NAMALWA (cell line): ENCODE measurements at places on chromosomes 12 and 14.

DNA sequence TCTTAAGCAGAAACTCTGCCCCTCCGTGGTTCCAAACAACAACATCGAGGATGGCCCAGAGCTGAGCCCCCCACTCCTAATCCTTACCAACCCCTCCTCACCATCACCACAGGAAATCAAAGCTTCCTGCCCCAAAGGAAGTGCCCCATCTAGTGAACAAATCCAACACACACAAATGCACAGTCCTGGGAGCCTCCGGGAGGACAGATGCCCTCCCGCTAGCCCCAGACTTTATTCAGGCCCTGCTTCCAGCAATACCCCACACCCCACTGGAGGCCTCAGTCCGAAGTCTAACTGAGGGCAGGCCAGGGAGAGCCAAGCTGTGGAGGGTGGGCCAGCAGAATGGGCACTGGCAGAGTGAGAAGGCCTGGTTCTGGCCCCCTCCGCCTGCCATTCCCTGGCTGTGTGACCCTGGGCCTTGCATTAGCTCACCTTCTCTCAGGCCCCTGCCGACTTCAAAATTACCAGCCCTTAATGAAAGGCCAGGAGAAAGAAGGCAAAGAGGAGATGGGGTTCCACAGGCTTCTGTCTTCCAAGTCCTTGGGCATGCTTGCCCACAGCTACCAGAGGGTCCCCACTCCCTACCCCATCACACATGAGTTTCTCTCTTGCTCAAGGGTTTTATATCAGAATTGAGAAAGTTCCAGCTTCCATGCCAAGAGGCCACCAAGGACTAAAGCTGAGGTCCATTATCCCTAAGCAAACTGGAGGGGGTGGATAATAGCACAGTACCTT lies 2.3 kb downstream of the HDAC7 start:
- DNase-seq = no peak

- no peak for DNase-seq
Observed at GRCh38 chr12:85329913-85330312, 49.9 kb downstream of the ALX1 start.

DNA sequence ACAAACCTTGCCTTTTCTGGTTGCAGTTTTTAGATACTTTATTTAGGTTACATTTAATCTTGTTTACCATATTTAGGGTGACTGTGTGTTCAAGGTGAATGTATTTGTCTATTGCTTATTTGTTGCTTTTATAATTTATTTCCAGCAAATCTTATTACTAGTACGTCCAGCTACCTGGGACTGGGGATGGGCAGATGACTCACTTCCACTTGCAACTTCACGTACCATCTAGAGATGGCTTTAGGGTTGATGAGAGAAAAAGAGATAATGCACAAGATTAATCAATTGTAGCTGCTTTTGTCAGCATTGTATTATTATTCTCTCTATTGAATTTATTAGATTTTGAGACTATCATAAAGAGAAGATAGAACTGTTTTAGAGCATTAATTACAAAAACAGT lies 5.1 kb downstream of the MIPOL1 start:
- no peak for DNase-seq

GRCh38 chr12:59079472-59079871 lies 159.2 kb upstream of the LRIG3 start:
- DNase-seq = no peak

- no peak for DNase-seq
Observed at GRCh38 chr12:127642208-127642607, 624.8 kb upstream of the TMEM132C start.

- no peak for DNase-seq
Observed at GRCh38 chr12:32519047-32519446, 119.7 kb downstream of the FGD4 start.

DNA sequence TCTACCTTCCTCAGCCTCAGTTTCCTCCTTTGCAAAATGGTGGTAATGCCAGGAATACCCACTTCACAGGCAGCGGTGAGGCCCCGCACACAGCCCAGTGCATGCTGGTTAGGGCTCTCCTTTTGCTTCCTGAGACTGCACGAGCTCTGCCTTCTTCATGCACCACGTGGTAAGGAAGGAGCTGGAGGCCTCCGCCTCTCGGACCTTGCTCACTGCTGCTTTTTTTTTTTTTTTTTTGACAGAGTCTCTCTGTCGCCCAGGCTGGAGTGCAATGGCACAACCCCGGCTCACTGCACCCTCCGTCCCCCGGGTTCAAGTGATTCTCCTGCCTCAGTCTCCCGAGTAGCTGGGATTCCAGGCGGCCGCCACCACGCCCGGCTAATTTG lies 18.1 kb downstream of the TAMALIN start:
- peak; percentile 71 for DNase-seq

DNA sequence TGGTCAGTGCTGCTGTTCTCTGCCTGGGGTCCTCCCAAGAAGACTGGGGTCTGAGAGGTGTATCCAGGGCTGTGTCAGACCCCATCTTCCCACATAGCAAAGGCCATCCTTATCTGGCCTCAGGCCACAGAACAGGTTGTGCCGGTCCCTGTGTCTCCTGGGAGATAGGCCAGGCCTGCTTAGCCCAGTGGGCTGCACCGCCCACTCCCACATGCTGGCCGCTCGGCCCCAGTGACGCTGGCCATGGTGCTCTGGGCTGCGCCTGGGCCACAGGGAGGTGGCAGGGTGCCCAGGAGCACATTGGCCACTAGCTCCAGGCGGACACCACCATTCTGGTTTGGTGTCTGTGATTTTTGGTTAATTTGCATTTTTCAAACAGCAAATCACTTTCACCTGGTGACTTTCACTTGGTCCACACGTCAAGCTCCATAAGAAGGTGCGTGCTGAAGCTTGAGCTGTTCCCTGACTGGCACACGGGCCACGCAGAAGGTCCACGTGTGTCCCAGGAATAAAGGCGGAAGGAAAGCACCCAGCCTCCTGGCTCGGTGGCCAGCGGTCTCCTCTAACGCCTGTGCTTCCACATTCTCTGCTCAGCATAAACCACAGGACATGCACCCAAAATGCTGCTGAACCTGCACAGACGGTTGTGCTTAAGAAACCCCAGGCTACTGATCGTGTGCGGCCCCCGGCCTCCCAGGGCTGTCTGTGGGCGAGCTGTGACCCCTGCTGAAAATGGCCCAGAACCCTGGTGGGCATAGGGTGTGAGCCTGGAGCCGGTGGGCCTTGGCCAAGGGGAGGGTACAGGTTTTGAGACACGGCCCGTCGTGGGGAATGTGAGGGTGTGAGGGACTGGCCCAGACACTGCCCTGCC lies 4.6 kb downstream of the FBRSL1 start:
- no peak for DNase-seq

DNA sequence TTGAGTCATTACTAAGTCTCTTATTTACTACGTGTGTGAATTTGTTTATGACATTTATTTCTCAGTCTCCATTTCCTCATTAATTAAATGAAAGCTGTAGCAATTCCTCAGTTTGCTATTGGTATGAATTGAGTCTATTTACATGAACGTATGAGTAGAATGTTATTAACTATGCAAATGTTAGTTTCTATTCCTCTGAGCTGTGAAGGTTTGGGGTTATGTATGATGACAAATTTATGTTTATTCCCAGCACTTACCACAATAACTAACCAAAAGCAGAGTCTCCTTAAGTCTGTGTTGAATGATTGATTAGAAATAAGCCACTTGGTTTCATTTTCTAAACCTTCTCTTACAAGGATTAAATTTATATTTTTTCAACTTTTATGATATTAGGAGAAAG lies 1340.9 kb downstream of the FSCB start:
- DNase-seq = no peak

DNA sequence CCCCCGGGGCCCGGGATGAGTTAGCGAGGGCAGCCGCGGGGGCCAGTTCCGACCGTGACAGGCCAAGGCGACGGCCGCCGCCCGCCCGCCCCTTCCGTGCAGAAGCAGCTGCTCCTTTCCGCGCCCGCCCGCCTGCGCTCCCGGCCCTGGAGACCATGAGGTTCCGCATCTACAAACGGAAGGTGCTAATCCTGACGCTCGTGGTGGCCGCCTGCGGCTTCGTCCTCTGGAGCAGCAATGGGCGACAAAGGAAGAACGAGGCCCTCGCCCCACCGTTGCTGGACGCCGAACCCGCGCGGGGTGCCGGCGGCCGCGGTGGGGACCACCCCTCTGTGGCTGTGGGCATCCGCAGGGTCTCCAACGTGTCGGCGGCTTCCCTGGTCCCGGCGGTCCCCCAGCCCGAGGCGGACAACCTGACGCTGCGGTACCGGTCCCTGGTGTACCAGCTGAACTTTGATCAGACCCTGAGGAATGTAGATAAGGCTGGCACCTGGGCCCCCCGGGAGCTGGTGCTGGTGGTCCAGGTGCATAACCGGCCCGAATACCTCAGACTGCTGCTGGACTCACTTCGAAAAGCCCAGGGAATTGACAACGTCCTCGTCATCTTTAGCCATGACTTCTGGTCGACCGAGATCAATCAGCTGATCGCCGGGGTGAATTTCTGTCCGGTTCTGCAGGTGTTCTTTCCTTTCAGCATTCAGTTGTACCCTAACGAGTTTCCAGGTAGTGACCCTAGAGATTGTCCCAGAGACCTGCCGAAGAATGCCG lies 699 bp downstream of the MGAT2 start:
- DNase-seq = peak; percentile 47

DNA sequence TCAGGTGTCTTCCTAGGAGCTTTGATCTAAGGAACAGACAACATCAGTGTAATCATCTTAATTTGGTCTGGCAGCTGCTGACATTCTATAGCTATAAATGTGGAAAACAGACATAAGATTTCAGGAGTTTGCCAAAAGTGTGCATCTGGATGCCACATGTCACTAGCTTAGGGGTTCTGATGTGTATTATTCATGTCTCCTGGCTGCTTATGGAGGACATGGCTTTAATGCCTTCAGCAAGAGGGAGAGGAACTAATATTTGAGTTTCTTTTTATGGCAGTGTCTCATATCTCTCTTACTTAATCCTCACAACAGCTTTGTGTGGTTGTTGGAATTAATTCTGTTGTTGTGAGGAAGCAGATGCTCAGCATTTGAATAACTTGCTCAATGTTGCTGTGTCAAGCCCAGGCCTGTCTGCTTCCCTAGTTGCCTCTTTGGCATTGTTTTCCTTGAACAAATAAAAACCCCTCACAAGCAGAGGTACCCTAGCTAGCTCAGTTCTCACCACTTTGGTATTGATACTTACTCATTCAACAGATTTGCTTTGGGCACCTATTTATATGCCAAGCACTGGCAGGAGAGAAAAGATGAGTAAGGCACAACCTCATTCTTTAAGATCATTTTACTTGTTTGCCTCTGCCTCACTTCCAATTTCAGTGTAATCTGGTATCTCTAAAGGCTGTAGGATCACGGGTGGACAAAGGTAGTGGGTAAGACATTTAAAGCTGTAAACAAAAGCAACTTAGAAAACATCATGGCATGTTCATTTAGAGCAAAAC lies 39.8 kb upstream of the EID3 start:
- DNase-seq = no peak

GRCh38 chr14:69795691-69796090 lies 1.4 kb downstream of the SLC10A1 start:
- DNase-seq = no peak

DNA sequence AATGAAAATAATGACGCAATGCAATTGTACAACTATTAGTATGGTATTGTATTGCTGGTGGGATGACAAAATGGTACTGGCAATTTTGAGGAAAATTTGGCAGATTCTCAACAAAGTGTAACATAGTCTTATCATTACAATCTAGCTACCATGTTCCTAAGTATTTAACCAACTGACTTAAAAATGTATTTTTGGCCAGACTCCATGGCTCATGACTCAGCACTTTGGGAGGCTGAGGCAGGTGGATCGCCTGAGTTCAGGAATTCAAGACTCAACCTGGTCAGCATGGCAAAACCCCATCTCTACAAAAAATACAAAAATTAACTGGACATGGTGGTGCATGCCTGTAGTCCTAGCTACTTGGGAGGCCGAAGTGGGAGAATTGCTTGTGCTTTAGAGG lies 1409.5 kb downstream of the AACS start:
- no peak for DNase-seq

GRCh38 chr12:13839365-13840336 lies 141.8 kb downstream of the GRIN2B start:
- DNase-seq = no peak

DNA sequence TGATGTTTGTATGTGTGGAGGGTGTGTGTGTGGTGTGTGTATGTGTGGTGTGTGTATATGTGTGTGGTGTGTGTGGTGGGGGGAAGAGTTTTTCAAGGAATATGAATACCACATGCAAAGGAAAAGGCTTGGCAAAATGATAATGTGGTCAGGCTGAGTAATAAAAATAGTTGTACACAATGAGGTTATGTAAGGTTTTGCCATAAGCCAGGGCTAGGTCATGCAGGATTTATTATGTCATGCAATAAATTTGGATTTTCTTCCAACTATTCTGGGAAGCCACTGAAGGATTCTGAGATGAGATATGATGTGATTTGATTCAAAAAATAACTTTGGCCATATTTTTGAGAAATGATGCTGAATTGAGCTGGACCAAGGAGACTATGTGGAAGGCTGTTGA lies 1191.6 kb upstream of the SEL1L start:
- DNase-seq = no peak

DNA sequence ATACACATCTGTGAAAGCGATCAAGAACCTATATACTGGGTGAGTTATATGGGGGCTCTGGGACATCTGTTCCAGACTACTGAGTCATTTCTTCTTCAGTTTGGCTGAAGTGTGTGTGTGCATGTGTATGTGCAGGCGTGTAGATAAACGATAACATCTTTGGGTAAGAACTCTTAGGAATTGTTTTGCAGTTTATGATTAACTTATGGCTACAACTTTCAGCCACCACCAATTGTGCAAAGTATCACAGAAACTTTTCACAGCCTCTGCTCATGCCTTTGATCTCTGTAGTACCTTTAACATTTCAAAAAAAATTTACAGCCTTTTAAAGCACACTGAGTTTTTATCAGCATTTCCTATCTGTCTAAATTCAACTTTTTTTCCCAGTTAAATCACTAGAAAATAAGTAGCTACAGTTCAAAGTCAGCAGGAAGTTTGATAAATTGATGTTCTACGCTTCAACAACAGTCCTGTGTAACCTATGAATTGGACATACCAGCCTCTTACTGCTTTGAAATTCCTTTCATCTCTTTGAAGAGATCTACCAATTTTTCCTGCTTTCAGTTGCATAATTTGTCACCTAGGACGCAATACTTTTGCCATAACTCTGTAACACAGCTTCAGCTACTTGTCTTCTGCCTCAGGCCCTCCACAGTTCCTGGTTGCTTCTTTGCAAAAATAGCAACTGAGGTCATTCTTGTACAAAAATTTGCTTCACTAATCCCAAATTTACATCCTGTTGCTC lies 43.0 kb downstream of the PPM1H start:
- no peak for DNase-seq

DNA sequence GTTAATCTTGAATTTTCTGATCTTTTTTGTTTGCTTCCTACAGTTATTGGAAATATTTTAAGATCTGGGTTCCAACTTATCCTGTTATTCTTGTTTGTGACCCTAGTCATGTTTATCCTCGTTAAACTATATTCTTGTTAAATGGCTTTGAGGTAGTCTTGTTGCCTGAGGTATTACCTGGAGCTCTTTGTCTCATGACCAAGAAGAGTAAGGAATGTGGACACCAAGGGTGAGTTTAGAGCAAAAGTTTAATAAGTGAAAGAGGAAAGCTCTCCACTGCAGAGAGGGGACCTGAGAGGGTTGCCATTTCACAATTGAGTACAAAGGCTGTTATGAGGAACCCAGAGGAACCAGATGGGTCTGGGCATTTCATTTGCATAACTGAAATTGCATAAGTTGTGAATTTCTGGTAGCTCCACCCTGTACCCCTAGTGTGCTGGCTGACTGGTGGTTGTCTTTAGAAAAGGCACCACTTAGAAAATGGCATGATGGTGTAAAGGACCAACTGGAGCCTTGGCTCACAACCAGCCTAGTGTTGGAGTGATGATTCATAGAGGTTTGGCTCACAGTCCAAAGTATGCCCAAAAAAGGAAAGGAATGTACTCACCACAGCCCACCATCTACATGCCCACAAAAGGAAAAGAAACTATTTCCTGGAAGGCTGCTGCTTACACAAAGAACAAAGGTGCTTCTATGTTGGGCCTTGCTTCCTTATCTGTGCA lies 36.7 kb upstream of the RESF1 start:
- peak; percentile 31 for DNase-seq
